HFFc6 (cell line): ENCODE measurements at places on chromosomes 3 and 15. TPM values are rescaled to one million over a fixed set of nuclear protein-coding genes. Genes with fewer than 3 reads are reported as not detected.

GRCh38 chr3:62027241-62027640 lies 346.1 kb downstream of the FEZF2 start:
- no peak for DNase-seq

GRCh38 chr3:112304611-112305010 lies 10.6 kb upstream of the SLC9C1 start:
- peak; percentile 8 for DNase-seq

DNA sequence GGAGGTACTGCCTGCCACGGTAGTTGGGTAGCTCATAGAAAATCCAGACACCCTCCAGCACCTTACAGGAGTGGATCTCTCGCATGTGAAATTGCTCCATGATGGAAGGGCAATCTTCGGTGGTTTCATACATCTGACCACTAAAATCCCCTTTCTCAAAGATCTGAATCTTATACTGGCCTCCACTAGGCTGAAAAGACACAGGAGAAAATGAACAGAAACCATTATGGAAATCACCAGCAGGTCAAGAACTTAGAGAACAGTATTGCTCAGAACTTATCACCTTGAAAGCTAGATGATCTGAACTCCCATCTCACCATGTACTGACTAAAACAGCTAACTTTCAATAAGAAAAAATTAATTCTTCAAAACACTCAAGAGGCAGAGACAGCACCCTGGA lies 5.4 kb downstream of the CRYGS start:
- DNase-seq: no peak

DNA sequence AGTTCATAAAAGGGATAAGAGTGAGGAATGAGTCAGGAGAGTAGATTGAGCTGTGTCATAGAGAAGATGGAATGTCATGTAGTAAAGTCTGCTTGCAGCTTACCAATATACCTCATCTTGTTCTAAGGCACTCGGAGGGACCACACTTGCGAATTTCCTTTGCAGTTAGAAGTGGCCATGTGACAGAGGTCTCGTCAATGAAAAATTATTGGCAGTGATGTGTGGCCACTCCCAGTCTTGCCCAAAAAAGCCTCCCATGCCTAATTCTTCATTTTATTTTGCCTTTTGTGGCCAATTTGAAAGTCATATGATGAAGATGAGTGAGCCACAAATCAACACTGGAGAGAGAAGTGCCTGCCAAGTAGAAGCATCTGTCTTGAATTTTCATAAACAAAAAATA lies 465.6 kb upstream of the ZNF385D start:
- no peak for DNase-seq

CCDC54 gene
- not detected in 2 replicates for total RNA-seq

APOD gene
- 0.63 TPM in 1 of 3 replicates, not detected in the others for total RNA-seq

IP6K2 gene
- total RNA-seq: 52.8 to 62.4 TPM (median 56.4 TPM) in 3 replicates
